ENCODE measurements at places on chromosomes 7 and 10. TPM values are rescaled to one million over a fixed set of nuclear protein-coding genes. Genes with fewer than 3 reads are reported as not detected.

DNA sequence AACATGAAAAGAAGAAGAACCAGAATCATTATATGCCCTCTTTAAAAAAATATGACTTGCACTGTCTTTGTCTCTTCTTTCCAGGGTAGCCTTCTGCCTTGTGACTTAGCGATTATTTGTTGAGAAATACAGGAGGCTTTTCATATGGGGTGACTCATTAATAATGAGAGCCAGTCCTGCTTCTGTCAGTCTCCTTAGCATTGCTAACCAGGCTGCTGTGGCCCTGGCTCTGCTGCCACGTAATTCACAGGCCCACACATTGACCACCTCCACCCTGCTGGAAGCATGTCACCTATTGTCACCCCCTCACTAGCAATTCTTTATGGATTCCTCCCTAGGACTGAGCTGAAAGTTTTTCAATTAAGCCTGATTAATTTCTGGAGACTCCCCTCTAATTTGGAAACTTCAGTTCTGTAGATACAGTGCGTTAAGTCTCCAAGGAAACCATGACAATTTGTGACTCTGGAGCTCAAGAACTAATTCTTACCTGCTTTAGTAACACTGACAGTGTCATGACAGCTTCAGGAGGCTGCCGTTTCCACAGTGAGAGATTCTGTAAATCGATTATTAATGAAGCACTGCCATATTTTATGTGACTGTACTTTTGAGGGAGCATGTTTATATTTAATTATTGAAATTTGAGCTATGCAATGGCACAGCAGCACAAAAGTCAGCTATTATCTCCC, 267.9 kb upstream of the SP8 start:
- DNase-seq = no peak

DNA sequence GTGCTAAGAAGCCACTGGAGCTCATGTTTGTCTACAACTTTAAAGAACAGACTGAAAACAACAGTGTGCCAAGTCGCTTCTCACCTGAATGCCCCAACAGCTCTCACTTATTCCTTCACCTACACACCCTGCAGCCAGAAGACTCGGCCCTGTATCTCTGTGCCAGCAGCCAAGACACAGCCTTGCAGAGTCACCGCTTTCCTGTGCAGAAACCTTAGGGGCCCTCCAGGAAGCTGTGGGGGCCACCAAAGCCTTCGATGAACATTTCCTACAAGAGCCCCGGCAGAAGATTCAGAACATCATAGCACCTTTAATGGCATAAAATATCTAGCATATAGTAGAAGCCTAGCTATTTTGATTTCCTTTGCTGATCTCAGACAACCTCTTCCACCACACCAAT, 88.0 kb upstream of the PRSS58 start:
- no peak for DNase-seq

The ZDHHC16 gene
- 25.5 TPM for total RNA-seq

The ANKRD61 gene
- not detected for total RNA-seq

- no peak for DNase-seq
These were observed 72.4 kb downstream of the MACC1 start for GRCh38 chr7:20144801-20145200.

DNA sequence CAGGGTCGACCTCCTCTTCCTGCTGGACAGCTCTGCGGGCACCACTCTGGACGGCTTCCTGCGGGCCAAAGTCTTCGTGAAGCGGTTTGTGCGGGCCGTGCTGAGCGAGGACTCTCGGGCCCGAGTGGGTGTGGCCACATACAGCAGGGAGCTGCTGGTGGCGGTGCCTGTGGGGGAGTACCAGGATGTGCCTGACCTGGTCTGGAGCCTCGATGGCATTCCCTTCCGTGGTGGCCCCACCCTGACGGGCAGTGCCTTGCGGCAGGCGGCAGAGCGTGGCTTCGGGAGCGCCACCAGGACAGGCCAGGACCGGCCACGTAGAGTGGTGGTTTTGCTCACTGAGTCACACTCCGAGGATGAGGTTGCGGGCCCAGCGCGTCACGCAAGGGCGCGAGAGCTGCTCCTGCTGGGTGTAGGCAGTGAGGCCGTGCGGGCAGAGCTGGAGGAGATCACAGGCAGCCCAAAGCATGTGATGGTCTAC, 46.9 kb downstream of the VWA2 start:
- DNase-seq = peak; percentile 63
